B cell (primary cell): ENCODE measurements at places on chromosomes 12 and 14.

- DNase-seq = peak; percentile 36
These were observed 50.3 kb downstream of the SNAPC1 start for GRCh38 chr14:61812347-61813095.

DNA sequence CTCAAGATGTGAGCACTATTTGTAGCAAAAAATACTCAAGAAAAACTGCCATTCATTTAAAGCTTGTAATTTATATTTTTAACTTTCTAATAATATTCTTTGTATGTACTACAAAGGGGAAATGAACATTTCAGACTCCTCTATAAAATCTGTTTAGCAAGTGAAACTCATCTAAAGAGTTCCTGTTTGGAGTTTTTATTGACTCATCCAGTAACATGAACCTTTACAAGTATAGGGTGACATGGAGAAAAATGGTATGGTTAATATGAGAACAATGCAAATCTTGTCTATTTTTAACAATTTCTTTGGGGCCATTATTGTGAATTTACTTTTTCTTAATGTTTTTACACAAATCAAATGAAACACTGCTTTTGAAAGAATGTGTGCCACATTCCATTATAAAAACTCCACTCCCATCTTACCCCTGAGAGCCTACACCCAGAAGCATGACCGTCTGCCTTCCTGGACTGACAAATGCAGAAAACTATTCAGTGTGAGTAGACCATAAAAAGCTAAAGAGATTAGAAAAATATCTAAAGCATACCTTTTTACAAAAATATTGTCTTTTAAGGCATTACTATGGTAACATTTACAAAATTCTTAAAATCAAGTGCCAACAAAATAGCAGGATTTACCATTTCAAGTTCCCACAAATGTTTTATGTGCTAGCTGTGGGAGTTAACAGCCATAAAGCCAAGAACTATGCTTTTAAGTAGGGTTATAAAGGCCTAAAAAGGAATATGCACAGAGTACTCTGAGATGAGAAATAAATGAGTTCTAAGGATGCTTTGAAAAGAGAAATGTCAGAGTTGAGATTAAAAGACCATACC lies 144.0 kb downstream of the ADAMTS20 start:
- DNase-seq = no peak

GRCh38 chr12:32600681-32601080 lies 78.4 kb upstream of the DNM1L start:
- DNase-seq = no peak

- DNase-seq = no peak
These were observed 11.9 kb upstream of the NUDT4 start for GRCh38 chr12:93365616-93366405.

DNA sequence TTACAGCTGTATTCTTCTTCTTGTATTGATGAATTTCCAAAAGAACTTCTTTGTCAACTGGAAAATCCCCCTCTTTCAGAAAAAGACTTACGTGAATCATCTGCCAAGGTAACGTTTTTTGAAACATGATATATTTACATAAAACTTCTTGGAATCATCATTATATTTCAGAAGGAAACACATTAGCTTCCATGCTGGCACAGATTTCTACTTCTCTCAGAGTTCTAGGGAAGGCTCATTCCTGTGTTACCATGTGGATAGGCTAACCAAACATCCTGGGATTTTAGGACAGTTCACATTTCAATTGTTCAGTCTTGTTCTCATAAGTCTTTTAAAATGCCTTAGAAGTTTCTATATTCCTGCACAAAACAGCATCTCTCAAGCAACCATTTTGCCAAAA lies 120.3 kb upstream of the NEDD1 start:
- no peak for DNase-seq

DNA sequence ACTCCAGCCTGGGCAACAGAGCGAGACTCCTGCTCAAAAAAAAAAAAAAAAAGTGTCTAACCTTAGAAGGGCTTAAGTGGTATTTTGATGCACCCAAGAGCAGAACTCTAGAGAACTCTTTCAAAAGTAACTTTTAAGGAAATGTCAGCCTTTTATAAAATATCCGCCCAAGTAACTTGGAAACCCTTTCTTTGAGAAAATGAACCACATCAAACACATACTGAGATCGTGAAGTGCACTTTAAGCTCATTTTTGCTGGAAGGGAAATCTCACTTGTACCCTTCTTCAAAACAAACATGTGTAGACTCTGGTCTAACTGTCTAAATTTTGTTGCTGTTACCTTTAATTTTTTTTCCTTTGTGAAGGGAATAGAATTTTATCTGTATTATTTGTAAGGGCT lies 5.5 kb downstream of the C12orf56 start:
- no peak for DNase-seq

DNA sequence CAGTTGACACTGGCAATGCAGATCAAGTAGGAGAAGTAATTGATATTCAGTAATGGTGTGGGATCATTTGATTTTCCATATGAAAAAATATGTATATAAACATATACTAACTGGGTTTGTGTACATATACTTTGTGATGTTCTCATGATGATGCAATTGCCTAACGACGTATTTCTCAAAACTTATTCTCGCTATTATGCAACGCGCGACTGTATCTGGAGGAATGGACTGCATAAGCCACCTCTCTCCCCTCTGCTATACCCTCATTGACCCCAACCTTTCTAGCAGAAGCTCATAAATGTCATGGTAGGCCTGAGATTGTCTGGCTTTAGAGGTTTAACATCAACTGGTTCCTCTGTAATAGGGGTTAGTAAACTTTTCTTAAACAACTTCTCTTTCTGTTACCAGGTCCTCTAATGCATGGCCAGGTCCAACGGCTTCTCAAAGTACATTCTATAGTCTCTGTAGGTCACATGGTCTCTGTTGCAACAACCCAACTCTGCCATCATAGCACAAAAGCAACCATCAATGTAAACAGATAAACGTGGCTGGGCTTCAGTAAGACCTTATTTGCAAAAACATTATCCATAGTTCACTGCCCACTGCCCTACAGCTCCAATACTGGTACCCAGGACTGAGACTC lies 59.3 kb downstream of the FOXN3 start:
- no peak for DNase-seq

- DNase-seq = no peak
These were observed 223.5 kb upstream of the CAND1 start for GRCh38 chr12:67045650-67046049.

DNA sequence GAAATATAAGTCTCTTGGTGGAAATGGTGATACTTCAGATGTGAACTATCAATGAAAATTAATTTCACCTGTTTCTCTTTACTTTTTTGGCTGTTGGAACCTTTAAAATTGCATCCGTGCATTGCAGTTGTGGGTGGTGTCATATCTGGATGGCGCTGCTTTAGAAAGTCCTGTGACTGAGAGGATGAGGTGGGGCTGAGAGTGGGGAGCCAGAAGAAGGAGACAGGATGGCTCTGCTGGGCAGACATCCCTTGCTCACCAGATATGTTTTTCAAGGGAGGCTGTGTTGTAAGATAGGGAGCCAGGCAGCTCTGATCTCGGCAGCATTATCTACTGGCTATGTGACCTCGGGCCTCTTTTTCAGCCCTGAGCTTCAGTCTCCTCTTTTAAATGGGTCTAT lies 12.7 kb downstream of the ASB2 start:
- DNase-seq = no peak

- no peak for DNase-seq
These were observed 12.8 kb downstream of the SLC38A2 start for GRCh38 chr12:46359667-46360280.

GRCh38 chr12:123767613-123768012 lies 5.5 kb downstream of the DNAH10 start:
- peak; percentile 20 for DNase-seq

- no peak for DNase-seq
These were observed 56.6 kb downstream of the METTL25 start for GRCh38 chr12:82414926-82415325.
